ENCODE measurements at places on chromosomes 5 and 9.

DNA sequence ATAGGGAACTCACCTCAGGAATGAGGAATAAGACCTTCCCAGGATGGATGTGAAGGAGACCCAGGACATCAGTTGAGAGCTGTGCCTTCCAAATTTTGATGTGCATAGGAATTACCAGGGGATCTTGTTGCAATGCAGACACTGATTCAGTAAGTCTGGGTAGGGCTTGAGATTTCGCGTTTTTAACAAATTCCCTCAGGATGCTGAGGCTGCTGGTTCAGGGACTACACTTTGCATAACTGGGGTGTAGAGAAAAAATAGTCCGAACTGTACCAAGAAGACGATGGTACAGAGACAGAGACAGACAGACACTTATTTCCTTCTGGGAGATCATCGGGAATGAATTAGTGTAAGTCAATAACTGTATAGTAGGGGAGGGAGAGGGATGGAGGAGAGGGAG, 82.3 kb upstream of the FREM1 start:
- DNase-seq: no peak

GRCh38 chr9:85430659-85431338, 311.0 kb downstream of the AGTPBP1 start:
- no peak for DNase-seq

- no peak for DNase-seq
Observed at GRCh38 chr5:170937914-170938313, 76.1 kb downstream of the RANBP17 start.

- no peak for DNase-seq
Observed at GRCh38 chr9:117081641-117082317, 333.1 kb downstream of the ASTN2 start.

GRCh38 chr5:55021410-55021809, 2.6 kb upstream of the GZMK start:
- DNase-seq: no peak

- DNase-seq: no peak
Observed at GRCh38 chr5:31119938-31120641, 73.4 kb upstream of the CDH6 start.

DNA sequence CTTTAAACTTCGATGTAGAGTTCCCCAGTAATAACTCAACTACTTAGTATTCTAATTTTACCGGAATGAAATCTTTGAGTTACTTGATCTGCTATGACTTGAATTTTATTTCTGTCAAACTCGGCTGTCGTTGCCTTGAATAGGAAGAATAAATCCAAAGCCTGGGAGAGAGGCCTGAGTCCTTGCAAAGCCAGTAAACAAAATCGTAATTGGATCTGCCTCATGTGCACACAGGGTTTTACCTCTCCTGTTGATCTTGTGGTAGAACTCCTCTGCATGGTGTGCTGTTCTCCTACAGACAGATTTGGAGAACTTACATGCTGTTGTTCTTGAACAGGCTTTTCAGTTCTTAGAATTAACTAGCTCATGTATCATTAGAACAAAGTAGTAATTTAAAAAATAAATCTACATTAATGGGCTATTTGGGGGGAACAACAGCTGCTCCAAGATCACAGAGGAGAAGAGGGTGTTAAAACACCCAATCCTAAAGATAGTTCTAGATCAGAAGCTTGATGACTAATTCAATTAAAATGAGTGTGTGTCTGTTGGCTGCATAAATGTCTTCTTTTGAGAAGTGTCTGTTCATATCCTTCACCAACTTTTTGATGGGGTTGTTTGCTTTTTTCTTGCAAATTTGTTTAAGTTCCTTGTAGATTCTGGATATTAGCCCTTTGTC, 28.9 kb downstream of the HSPB3 start:
- no peak for DNase-seq

- DNase-seq: no peak
Observed at GRCh38 chr9:89364666-89365531, 46.6 kb downstream of the SECISBP2 start.

DNA sequence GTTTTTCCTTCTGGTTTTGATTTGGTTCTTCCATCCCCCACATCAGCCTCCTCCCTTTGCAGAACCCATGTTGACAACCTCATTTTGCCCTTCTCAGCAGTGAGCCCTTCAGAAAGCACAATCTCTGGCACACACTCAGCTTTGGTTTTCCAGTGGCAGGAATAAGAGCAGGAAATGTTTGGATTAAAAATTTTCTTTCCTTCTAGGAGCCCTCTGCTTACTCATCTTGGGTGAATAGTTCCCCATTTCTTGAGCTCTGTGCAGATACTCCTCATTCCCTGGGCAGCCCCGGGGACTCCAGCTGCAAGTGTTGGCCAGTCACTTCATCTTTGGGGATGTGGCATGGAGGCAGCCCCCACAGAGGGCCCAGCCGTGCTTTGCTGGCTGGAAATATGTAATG, 170.5 kb downstream of the NR3C1 start:
- DNase-seq: no peak

All from CD8-positive, alpha-beta T cell (primary cell).